ENCODE measurements at places on chromosomes 4 and X. TPM values are rescaled to one million over a fixed set of nuclear protein-coding genes. Genes with fewer than 3 reads are reported as not detected.

The HCCS gene
- 19.3 TPM for total RNA-seq

The MAGEE1 gene
- total RNA-seq = 7.7 TPM

The SMR3B gene
- not detected for total RNA-seq

The RAP1GDS1 gene
- total RNA-seq = 58.2 TPM

The ABCG2 gene
- 0.54 TPM for total RNA-seq

The CXCL5 gene
- not detected for total RNA-seq

The TRMT10A gene
- total RNA-seq = 5.5 TPM

The GNRHR gene
- total RNA-seq = not detected

The LRIT3 gene
- total RNA-seq = 0.17 TPM

The CXorf65 gene
- total RNA-seq = 30.6 TPM

GRCh38 chrX:134669378-134670098, 11.3 kb upstream of the PLAC1 start:
- H3K27ac ChIP-seq = no peak overlapping the region
- H3K27me3 ChIP-seq = no peaks in the 10 kb centered on the region

GRCh38 chrX:12145402-12145801, 7.1 kb downstream of the FRMPD4 start:
- no peaks in the 10 kb centered on the region for H3K27me3 ChIP-seq
- H3K4me1 ChIP-seq = no peaks in the 10 kb centered on the region
- no peaks in the 10 kb centered on the region for H3K36me3 ChIP-seq
- no peak overlapping the region for H3K4me3 ChIP-seq
- no peak overlapping the region for H3K27ac ChIP-seq

GRCh38 chr4:7132249-7132648, 60.1 kb upstream of the SORCS2 start:
- H3K27me3 ChIP-seq = no peaks in the 10 kb centered on the region
- H3K4me3 ChIP-seq = no peak overlapping the region
- H3K36me3 ChIP-seq = no peaks in the 10 kb centered on the region
- no peak overlapping the region for H3K27ac ChIP-seq

- peaks cover 8% of the 10 kb centered on the region for H3K4me1 ChIP-seq
- H3K27me3 ChIP-seq = no peaks in the 10 kb centered on the region
- H3K36me3 ChIP-seq = peaks cover 2% of the 10 kb centered on the region
- no peak overlapping the region for H3K27ac ChIP-seq
Observed at GRCh38 chr4:42720533-42720932, 63.6 kb upstream of the ATP8A1 start.

DNA sequence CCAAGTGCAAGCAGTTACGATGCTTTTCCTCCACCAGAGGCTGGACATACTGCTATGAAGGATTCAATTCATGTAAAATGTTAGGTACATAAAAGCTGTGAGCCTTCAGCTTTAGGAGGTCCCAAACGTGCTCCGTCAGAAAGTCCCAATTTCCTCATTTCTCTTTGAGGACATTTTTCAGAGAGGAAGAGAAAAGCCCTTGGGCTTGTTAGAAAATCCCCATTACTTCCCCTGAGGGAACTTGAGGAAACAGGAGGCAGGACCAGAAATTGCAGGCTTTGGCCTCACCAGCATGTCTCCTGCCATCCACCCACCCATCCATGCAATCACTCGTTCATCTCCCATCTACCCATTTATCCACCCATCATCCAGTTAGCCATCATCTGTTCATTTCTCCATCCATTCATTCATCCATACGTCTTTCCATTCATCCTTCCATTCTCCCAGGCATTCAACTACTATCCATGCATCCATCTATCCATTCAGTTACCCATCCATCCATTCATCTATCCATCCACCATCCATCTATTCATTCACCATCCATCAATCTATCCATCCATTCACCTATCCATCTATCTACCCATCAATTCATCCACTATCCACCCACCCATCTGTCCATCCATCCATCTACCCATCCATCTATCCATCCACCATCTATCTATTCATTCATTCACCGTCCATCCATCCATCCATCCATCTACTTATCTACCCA, 223.5 kb downstream of the AFAP1 start:
- no peaks in the 10 kb centered on the region for H3K36me3 ChIP-seq
- H3K4me3 ChIP-seq = no peak overlapping the region
- H3K27ac ChIP-seq = no peak overlapping the region
- DNase-seq = no peak
- peaks cover 6% of the 10 kb centered on the region for H3K27me3 ChIP-seq

- no peak overlapping the region for H3K27ac ChIP-seq
- DNase-seq = no peak
- no peak overlapping the region for H3K4me3 ChIP-seq
- no peaks in the 10 kb centered on the region for H3K27me3 ChIP-seq
Observed at GRCh38 chr4:159823743-159824142, 720.9 kb downstream of the RAPGEF2 start.

DNA sequence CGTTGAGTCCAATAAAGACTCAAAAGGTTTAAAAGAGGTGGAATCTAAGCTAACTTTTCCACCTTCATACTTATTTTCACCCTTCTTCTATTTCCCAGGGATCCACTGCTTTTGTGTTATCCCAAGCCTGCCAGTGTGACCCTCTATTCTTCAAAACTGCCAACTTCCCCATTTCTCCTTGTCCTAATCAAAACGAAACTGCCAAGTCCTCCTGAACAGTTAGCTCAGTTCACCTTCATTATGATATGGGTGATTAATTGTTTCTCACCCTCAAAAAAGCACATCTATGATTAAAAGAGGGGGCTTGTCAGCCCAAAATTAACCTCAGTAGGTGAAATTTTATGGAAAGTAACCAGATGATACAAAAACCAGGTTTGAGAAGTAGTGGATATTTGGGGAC, 108.4 kb downstream of the GUCY2F start:
- no peak overlapping the region for H3K27ac ChIP-seq
- no peaks in the 10 kb centered on the region for H3K4me1 ChIP-seq
- no peak overlapping the region for H3K4me3 ChIP-seq
- no peak for DNase-seq
- H3K27me3 ChIP-seq = no peaks in the 10 kb centered on the region

DNA sequence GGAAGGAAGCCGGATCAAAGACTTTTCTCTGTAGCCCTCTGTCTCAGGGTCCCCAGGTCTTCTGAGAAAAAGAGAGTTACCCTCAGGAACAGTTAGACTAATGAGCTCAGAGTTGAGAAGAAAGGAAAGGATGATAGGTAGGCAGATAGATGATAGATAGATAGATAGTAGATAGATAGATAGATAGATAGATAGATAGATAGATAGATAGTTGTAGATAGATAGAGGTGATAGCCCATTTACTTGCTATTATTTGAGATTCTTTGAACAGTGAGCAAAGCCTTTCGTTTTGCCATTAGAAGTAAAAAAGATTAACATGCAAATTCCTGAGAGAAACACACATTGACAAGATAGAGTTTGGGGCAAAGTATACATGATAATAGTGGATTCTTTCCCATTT, 86.9 kb upstream of the KIT start:
- H3K27me3 ChIP-seq = peaks cover 4% of the 10 kb centered on the region
- H3K4me3 ChIP-seq = no peak overlapping the region
- peaks cover 4% of the 10 kb centered on the region for H3K4me1 ChIP-seq
- DNase-seq = no peak
- H3K27ac ChIP-seq = no peak overlapping the region

DNA sequence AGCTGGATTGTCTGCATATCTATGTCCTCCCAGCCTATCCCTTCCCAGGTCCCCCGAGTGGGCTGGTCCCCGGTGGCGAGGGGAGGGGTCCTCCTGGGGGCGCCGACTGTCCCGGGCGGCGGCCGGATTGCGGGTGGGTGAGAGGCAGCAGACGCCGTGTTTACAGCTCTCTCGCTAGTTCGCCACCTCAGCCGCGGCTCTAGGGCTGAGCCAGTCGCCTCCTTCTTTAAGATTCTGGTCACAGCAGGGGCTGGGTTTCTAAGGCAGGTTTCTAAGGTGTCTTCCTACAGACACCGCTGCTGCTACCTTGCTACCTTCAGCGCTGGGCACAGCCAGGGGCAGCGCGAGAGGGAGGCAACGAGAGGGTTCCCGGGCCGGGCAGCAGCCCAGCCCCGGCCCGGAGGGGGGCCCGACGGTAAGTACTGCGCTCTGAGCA, 57.2 kb downstream of the FRMPD3 start:
- H3K36me3 ChIP-seq = no peaks in the 10 kb centered on the region
- no peak for DNase-seq
- peaks cover 32% of the 10 kb centered on the region for H3K27me3 ChIP-seq

DNA sequence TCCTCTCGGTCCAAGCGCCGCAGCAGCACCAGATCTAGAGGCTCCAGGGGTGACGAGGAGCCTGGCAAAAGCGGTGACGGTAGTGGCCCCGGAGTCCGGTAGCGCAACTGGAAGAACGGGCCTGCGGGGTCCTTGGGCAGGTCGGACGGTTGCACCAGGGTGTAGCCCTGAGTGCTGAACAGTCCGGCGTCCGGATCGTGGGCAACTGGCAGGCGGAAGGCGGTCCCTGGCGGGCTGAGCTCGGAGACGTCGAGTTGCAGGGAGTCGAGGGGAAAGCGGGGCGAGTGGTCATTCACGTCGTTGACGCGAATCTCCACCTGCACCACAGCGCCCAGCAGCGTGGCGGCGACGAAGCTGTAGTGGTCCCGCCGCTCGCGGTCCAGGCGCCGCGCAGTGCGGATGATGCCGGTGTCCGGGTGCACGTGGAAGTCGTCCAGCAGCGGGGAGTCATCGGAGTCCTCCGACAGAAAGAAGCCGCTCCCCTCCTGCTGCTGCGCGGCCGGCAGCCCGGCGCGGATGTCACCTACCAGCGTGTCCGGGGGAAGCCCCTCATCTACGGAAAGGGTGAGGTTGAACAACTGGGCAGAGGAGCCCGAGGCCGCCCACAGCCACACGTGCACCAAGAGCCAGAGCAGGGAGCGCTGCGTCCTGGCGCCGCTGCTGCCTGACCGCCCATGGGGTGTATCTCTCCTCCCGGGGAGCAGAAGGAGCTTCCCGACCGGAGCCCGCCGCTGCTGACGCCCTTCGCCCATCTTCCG, 837 bp downstream of the DCHS2 start:
- peak overlapping the region; percentile 62 for H3K4me3 ChIP-seq
- H3K27ac ChIP-seq = no peak overlapping the region
- H3K4me1 ChIP-seq = peaks cover 12% of the 10 kb centered on the region
- peaks cover 72% of the 10 kb centered on the region for H3K27me3 ChIP-seq
- H3K36me3 ChIP-seq = no peaks in the 10 kb centered on the region

GRCh38 chr4:127997534-127998388, 32.6 kb downstream of the ABHD18 start:
- H3K27me3 ChIP-seq = no peaks in the 10 kb centered on the region
- H3K27ac ChIP-seq = no peak overlapping the region

DNA sequence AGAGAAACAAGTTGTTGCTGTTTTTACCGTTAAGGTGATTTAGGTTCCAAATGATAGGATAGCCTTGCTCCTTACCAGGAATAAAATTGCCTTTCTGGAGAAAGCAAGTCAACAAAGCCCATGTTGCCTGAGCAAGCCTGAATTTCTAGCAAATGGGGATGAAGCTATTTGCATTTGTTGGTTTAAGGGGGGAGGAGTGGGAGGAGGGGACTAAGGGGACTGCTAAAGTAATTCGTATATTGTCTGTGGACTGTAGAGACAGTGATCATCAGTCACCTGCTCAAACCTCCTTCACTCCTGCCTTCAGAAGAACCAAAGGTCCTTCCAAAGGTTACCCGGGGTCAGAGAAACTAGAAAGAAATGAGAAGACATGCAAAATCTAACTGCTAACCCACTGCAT, 65.8 kb downstream of the SCML2 start:
- no peaks in the 10 kb centered on the region for H3K4me1 ChIP-seq
- no peak for DNase-seq
- no peaks in the 10 kb centered on the region for H3K36me3 ChIP-seq
- no peak overlapping the region for H3K27ac ChIP-seq
- no peaks in the 10 kb centered on the region for H3K27me3 ChIP-seq

GRCh38 chrX:138877746-138878145, 166.2 kb upstream of the FGF13 start:
- no peaks in the 10 kb centered on the region for H3K36me3 ChIP-seq
- no peak overlapping the region for H3K27ac ChIP-seq
- H3K4me3 ChIP-seq = no peak overlapping the region
- no peak for DNase-seq

DNA sequence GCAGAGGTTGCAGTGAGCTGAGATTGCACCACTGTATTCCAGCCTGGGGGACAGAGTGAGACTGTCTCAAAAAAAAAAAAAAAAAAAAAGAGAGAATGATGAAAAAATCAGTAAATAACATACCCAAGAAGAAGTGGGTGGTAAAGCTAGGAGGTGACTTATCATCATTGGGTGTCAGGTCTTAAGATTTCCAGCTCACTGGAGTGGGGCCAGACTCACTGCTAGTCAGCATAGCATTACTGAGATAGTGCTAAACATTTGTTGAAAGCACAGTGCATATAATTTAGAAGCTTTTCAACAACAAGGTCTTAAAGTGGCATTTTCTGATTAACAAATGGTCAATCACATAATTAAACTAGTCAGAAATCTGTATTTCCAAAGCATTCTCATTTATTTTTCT, 221.8 kb upstream of the GYPA start:
- H3K27ac ChIP-seq = no peak overlapping the region
- DNase-seq = no peak
- no peaks in the 10 kb centered on the region for H3K4me1 ChIP-seq
- H3K36me3 ChIP-seq = no peaks in the 10 kb centered on the region
- H3K4me3 ChIP-seq = no peak overlapping the region

DNA sequence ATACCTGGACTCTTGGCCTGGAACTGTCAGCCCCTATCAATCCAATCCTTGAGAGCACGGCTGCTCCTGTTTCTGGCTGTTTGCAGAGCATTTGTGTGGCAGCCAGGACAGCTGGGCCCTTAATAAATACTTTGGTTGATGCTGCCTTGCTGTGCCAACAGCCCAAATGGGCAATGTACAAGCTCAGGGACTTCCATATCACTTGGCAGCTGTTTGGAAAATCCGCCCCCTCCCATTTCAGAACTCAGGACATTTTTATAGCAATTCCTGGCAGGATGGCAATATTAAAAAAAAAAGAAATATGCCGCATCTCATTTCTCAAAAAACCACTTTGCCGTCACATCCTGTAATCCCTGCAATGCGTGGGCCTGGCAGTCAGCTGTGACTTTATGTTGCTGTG, 218.9 kb downstream of the HS3ST1 start:
- H3K4me3 ChIP-seq = no peak overlapping the region
- H3K27me3 ChIP-seq = no peaks in the 10 kb centered on the region
- H3K27ac ChIP-seq = no peak overlapping the region

GRCh38 chrX:17020851-17021821, 74.7 kb downstream of the REPS2 start:
- no peak overlapping the region for H3K4me3 ChIP-seq
- H3K36me3 ChIP-seq = no peaks in the 10 kb centered on the region
- no peaks in the 10 kb centered on the region for H3K4me1 ChIP-seq
- H3K27ac ChIP-seq = no peak overlapping the region
- no peak for DNase-seq

DNA sequence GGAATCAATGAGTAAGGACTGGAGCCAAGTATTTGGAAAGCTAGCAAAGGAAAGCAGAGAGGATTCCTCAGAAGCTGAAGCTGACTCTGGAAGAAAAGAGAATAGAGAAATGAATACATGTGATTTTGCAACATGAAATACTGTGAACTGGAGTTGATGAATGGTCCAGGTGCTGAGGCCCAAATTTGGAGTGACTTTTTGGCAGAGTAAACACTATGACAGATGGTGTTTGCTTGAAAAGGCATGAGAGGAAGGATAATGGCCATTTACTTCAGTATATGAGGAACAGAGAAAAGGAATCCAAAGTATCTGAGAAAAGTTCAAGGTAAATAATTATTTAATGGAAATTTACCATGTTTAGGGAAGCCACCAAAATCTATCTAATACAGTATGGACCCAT, 236.7 kb downstream of the SLITRK2 start:
- H3K36me3 ChIP-seq = no peaks in the 10 kb centered on the region
- no peak overlapping the region for H3K4me3 ChIP-seq
- DNase-seq = no peak
- H3K27me3 ChIP-seq = no peaks in the 10 kb centered on the region
- no peak overlapping the region for H3K27ac ChIP-seq

- no peak for DNase-seq
- H3K4me3 ChIP-seq = no peak overlapping the region
- H3K4me1 ChIP-seq = no peaks in the 10 kb centered on the region
- no peak overlapping the region for H3K27ac ChIP-seq
- no peaks in the 10 kb centered on the region for H3K36me3 ChIP-seq
Observed at GRCh38 chr4:122041312-122041711, 89.5 kb upstream of the TRPC3 start.
